Heart right ventricle (tissue), 16 donors: ENCODE measurements at places on chromosomes 12 and 14. TPM values are rescaled to one million over a fixed set of nuclear protein-coding genes. Genes with fewer than 3 reads are reported as not detected.

ANO2 gene
- 11.7 TPM for total RNA-seq

HOXC12 gene
- total RNA-seq, result not detected

- no peaks in the 10 kb centered on the region for H3K4me1 ChIP-seq
- no peak overlapping the region for H3K4me3 ChIP-seq
- no peak for DNase-seq
- H3K27me3 ChIP-seq, result no peaks in the 10 kb centered on the region
- no peak overlapping the region for H3K27ac ChIP-seq
- H3K36me3 ChIP-seq, result no peaks in the 10 kb centered on the region
Observed at GRCh38 chr12:58434726-58435125, 485.6 kb downstream of the LRIG3 start.

DNA sequence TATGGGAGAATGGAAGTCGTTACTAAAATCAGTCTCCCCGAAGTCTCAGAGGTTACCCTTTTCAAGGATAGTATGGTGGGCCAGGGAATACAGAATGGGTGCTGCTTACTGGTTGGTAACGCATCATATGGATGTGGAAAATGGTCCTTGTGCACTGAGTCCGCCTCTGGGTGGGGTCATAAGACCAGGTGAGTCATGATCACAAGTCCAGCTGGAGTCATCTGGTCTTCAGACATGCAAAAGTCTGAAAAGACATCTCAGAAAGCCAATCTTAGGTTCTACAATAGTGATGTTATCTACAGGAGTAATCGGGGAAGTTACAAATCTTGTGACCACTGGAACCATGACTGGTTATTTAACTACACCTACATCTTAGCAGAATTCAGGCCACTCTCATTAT lies 71.9 kb upstream of the TCL1B start:
- H3K27me3 ChIP-seq, result peaks cover 17% of the 10 kb centered on the region
- no peak overlapping the region for H3K27ac ChIP-seq
- DNase-seq, result no peak
- no peaks in the 10 kb centered on the region for H3K4me1 ChIP-seq

GRCh38 chr12:47383942-47384341 lies 304.2 kb upstream of the AMIGO2 start:
- H3K27ac ChIP-seq, result no peak overlapping the region
- no peak for DNase-seq
- H3K4me1 ChIP-seq, result peaks cover 4% of the 10 kb centered on the region
- H3K4me3 ChIP-seq, result no peak overlapping the region
- no peaks in the 10 kb centered on the region for H3K36me3 ChIP-seq

ACVR1B gene
- 9.7 TPM for total RNA-seq

DNA sequence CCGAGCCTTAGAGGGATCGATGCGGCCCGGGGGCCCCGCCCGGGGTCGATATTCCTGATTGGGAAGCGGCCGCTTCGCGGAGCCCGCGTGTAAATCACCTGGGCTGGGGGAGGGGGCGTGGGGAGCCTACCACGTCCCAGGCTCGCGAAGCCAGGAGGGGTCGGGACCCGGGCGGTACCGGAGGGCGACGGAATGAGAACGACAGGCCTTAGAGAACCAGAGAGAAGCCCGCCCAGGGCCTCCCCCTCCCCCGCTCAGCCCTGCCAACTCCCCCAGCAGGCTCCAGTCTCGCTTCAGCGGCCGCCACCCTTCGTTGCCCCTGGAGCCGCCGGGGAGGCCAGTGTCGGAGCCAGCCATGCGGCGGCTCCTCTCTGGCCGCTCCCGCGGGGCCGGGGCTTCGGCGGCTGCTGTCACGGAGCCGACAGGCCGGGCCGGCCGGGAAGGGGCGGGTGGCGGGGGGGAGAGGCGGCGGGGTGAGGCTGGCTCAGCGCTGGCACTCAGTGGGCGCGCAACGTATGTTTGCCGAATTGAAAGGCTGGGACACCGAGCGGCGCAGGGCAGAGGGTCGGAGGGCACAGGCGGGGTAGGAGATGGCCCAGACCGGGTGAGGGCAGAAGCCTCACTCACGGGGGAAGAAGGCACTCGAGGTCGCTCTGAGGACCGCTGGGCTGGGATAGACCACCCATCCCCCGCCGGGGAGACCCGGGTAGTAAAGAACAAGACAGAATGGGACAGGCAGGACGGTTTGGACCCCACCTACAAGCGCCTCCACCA lies 1.4 kb upstream of the DNAJC22 start:
- H3K36me3 ChIP-seq, result no peaks in the 10 kb centered on the region
- no peak overlapping the region for H3K27ac ChIP-seq
- DNase-seq, result no peak
- H3K27me3 ChIP-seq, result peaks cover 77% of the 10 kb centered on the region
